ENCODE measurements at places on chromosomes 13 and 19. TPM values are rescaled to one million over a fixed set of nuclear protein-coding genes. Genes with fewer than 3 reads are reported as not detected.

DNA sequence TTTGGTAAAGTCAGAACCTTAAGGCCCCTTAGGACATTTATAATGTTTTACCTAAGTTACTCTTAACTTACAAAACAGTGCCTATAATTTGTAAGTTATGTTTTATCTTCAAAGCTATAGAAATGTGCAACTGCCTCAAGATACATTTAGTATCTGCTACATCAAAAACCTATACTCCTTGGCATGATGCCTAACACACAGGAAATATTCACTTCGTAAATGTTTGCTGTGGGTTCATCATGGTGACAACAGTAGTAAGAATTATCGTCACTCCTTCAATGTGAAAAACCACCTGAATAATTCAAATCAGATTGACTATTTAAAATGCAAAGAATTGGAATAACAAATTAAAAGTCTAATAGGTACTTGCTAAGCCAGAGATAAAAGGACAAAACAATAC is 184.1 kb downstream of the DIAPH3 start:
- no peak for DNase-seq

The DNAJC3 gene
- total RNA-seq = 16.8 TPM

- no peak for DNase-seq
Observed at GRCh38 chr13:112838038-112838841, 130.8 kb upstream of the MCF2L start.

DNA sequence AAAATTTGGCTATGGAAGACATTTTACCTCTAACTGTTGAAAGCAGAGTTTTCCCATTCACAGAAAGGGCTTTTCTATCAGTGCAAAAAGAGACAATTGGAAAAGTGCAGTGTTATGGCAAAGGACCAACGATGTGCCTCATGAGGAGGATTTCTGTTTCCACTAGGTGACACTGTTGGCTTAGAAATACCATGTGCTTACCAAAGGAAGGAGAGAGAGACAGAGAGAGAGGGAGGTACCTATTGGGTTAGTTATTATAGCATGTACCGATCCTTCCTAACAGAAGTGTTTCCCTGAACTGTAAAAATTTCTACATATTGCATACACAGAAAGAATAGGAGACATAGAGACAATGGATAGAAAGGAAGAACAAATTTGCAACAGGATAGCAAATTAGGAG is 23.9 kb upstream of the PSG4 start:
- no peak for DNase-seq

DNA sequence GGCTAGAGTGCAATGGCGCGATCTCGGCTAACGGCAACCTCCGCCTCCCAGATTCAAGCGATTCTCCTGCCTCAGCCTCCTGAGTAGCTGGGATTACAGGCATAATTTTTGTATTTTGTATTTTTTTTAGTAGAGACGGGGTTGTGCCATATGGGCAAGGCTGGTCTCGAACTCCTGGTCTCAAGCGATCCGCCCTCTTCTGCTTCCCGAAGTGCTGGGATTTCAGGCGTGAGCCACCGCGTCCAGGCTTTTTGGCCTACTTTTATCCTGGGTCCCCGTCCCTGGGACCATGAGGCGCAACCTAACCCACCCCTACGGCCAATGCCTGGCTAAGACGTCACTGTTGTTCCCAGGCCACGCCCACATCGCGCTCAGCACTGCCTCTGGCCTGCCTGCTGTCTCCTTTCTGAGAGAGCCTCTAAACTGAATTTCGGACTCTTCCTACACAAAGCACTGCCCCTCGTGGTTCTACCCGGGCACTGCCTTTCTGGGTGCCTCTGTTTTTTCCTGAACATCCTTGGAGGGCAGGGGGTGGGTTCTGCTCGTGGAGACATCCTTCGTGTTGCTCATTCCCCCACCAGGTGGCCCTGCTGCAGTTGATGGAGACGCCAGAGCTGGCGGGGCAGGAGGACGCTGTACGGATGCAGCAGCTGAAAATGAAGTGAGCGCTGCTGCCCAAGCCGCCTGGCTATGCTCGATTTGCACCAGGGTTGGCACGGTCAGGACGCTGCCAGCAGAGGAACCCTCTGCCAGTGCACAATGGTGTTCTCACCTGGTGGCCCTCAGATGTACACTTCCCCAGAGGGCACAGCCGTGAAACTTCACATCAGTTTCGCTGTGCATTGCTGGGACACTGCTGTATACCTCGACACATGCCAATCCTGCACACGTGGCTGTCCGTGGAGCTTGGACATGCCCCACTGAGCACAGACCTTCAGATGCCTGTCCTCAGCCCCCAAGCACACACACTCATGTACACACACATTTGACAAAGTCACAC is 2.0 kb downstream of the REX1BD start:
- DNase-seq = peak; percentile 64

The SIGLEC8 gene
- total RNA-seq = not detected

- DNase-seq = no peak
Observed at GRCh38 chr13:97757807-97758206, 195.7 kb upstream of the IPO5 start.

The GSX1 gene
- not detected for total RNA-seq

DNA sequence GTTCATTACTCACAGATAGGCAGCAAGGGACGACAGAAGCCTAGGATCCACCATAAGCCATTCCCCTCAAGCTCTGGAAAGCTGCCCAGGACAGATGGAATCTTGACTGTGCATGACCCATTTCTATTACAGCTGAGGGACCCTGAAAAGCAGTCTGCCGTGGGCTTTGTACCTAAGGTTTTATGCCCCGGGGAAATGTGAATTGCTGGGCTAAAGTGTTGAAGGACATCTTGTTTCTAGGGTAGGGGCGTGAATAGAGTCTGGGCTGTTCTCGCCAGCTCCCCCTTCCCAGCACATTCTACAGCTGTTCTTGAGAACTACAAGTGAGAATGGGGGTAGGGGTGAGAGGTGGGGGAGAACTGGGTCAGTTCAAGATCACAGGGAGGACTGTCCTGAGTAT is 53.6 kb upstream of the TMTC4 start:
- no peak for DNase-seq

The TECR gene
- total RNA-seq = 98.5 TPM

DNA sequence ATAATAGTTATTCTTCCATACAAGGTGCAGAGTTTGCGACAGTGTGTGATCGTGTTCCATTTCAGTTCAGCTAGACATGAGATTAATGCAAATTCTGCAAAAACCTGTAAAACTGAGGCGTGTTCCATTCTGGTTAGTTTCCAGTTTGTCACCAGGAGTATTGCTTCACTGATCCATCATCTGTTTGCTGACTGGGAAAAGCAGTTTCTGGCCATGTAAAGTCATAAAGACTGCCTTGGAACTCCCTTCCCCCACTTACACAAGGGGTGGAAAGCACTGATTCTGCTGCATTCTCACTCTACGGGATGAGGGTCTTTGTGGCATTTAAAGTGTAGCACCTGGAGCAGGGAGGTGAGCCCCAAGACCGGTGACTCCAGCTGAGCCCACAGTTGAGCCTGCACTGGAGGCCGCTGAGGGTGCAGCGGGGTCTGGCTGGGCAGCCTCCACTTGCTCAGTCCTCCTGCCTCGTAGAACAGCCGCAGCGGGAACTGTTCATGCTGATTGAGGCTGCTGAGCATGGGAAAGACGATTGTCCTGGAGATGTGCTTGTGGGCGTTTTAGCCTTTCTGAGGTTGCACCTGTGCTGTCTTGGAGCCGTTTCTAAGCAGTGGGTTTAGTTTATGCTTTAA is 2.0 kb downstream of the ZNF57 start:
- DNase-seq = no peak

The IRGC gene
- not detected for total RNA-seq

The ZNF285 gene
- 1.7 TPM for total RNA-seq

DNA sequence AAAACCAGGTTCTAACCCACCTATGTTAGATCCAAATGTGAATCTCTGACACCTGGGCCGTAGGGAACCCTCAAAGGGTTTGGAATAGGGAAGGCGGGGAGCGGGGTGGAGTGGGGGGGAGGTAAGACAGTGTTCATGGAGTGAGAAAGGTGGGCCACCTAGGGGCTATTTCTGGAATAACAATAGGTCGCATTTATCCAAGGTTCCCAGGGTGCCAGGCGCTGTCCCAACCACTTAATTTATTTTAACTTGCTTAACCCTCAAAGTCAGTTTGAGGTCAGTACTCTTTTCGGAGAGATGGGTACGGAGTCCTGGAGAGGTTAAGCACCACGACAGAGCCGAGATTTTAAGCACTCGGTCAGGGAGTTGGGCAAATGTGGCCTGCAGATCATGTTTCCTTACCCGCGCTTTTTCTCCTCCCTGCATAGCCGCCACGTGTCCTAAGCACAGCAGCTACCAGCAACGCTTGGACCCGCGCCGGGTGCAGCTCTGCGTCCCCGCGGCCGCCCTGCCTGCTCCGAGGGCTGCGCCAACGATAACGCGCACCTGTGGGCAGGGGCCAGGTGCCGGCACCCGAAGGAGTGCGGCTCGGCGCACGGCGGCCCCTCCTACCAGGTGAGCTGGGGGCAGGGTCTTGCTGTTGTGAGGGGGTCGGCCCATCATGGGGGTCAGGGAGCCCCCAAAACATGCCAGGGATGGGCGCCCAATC is 25.0 kb upstream of the FXYD3 start:
- peak; percentile 66 for DNase-seq

DNA sequence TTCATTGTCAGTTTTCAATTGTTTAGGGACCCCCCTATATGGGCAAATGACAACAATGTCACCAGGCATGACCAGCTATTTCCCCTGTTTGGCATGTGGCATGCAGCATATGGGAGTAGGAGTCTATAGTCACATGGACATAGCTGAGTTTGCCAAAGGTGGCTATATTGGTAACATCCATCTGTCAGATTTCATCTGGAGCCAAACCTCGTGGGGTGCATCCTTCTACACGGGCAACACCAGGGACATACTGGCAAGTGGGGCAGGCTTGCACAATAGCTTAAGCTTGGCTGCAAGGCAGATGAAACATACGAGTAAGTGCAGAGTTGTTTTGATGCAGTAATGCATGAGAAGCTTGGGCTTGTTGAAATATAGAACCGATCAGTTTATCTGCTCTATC is 24.5 kb upstream of the ZNF816 start:
- DNase-seq = no peak

- no peak for DNase-seq
Observed at GRCh38 chr13:113178070-113178895, 19.8 kb downstream of the PROZ start.

DNA sequence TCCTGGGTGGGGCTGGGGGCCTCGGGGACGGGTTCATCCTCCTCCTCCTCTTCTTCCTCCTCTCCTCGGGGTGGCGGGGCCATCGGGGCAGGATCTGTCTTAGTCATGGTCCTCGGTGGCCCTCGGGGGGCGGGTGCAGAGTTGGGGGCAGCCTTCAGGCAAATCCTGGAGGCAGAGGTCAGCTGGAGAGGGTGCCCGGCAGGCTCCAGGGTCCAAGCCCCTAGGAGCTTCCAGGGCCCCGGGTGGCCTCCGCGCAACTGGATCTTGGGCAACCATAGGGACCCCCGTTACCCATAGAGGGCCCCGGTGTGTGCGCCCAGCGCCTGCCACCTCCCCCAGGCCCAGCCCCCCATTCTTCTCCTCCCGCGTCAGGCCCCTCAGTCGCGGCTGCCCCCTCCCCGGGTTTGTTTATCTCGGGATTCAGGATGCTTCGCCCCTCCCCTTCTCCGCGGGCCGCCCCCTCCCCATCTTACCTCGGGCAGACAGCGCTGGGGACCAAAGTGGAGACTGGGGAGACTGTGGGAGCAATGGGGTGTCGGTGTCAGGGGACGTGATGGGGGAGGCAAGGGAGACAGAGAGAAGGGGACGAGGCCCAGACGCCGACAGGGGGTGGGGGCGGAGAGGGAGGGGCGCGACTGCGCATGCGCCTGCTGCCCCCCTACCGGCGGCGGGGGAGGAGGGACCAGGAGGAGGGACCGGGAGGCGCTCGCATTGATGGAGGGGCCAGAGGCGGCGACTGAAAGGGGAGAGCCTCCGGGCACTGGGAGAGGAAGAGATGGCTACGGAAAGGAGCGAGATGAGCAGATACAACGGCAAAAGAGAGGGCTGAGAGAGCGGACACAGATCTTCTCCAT is at the start of gene CLIP3:
Gene CLIP3 (minus strand): TSS at position 623 of the 854 bp plus-strand sequence. CDS start 516 bp downstream, at position 107.
- DNase-seq = peak; percentile 42

The PRX gene
- 1.2 TPM for total RNA-seq

DNA sequence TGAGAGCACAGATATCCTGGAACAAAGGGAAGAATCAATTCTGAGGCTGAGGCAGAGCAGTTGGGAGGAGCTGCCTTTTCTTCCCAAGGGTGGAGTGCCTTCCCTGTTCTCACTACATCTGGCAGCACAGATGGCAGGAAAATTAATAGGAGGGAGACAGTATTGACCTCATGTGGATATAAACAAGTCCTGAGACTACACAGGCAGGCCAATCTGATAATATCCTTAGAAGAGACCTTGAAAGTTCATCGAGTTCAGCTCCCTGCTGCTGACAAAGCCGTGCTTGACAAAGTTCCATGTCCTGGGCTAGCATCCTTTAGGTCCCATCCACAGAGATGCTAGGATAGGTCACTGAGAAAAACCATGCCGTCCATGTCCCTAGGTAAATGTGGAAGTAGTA is 1451.5 kb downstream of the EFNB2 start:
- no peak for DNase-seq

DNA sequence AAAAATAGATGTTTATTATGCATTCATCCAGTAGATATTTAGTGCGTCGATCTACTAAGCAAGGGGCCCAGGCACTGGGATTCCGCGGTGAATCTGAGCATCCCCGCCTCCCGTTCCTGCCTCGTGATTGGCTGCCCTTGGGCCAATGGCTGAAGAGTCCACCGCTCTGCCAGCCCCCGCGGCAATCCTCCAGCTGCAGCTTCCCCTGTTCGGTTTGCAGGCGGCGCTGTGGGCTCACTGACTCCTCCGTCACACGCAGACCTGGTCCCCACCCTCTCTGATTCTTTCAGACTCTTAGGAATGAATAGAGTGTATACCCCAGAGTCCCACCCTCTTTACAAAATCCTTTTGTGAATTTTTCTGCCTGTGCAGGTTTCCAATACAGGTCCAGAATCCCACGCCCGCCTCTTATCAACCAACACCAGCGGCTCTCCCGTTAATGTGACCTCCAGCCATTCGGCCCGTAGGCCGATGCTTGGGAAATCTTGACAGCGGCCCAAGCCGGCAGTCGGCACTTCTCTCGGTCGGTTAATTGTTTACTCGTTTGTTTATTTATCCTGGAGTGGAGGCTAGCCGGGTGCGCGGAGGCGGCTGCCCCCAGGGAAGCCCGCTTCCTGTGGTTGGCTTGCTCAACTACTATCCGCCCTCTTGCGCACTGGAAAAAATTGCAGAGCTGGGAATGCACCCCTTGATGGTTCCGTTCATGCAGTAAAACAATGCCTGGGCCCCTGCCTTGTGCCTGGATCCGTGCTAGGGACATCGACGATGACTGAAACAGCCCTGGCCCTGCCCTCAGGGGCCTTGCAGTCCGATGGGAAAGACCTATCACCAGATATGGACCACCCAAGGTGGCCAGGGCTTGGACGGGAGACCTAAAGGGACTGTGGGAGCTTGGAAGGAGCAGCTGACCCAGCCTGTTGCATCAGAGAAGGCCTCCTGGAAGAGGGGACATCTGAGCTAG is 4.5 kb upstream of the ARHGAP35 start:
- peak; percentile 97 for DNase-seq

The KLK14 gene
- total RNA-seq = 0.43 TPM

GRCh38 chr19:34363094-34363493 is 1.9 kb upstream of the GPI start:
- DNase-seq = no peak

All from activated CD8-positive, alpha-beta T cell treated with anti-CD3 and anti-CD28 coated beads for 36 hours (primary cell).